IMR-90 (cell line): ENCODE measurements at places on chromosomes 12 and 14.

DNA sequence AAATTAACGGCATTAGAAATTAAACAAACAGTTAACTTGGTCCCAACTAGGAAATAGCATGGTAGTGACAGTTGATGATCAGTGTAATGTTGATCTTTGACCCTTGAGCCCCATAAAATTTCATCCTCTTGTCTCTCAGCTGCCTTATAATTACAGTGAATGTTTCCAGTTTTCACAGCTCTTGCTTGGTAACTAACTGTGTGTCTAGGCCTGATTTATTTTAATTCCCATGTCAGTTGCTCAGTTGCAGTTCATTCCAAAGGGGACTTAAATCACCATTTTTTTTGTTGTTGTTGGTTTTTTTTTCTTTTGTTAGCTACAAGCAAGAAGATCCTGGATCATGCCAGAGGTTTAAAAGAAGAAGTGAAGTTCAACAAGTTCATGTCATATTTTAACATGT lies 1883.7 kb upstream of the FLRT2 start:
- no peak for DNase-seq

- DNase-seq = no peak
Observed at GRCh38 chr12:55777856-55778255, 34.9 kb downstream of the GDF11 start.

- DNase-seq = no peak
Observed at GRCh38 chr14:51079489-51079888, 15.4 kb downstream of the TRIM9 start.

GRCh38 chr14:51507906-51508511 lies 143.7 kb upstream of the FRMD6 start:
- DNase-seq = peak; percentile 28

DNA sequence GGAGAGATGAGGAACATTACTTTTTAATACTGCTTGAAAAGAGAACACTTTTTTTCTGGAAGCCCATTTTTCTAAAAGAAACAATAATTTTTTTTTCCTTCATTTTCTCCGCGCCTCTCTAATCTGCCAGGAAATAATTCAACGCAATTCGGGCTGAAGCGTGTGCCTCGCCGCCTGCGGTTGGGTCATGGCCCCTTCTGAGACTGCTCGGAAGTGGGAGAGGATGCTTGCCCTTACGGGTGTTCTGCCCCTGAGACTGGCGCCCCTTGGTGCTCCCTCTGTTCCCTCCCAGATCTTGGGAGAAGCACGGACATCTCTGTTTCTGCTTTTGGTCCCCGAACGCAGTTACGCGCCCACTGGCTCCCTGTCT lies 332 bp upstream of the TBC1D30 start:
- no peak for DNase-seq

DNA sequence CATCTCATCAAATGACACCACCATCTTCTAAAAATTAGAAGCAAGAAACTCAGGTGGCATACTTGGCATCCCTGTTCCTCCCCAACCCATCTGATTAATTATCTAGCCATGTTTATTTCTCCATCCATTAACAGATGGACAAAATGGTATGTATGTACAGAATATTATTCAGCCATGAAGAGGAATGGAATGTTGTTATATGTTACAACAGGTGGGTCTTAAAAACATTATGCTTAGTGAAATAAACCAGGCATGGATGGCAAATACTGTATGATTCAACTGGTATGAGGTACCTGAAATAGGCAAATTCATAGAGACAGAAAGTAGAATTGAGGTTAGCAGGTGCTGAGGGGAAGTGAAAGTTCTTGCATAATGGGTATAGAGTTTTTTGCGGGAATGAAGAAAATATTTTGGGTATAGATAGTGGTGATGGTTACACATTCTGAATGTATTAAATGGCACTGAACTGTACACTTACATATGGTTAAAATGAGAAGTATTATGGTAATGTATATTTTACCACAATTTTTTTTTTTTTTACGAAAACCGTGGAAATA lies 17.5 kb downstream of the YY1 start:
- no peak for DNase-seq

DNA sequence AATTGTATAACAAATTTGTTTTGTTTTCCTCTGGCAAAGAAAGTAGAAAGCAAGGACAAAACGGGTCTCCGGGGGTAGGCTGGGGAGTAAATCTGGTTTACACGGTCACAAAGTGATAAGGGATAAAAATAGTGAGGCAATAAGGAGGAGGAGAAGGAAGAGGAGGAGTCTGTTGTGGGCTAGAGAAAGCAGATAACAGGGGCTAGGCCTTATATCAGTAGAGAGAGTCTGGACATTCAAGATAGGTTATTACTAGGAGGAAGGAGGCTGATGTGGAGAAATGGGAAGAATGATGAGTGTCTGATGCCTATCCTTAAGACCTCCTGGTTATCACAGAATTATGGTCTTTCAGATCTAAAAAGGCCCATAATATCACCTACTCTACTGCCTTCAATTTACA lies 83.2 kb upstream of the SSTR1 start:
- no peak for DNase-seq

DNA sequence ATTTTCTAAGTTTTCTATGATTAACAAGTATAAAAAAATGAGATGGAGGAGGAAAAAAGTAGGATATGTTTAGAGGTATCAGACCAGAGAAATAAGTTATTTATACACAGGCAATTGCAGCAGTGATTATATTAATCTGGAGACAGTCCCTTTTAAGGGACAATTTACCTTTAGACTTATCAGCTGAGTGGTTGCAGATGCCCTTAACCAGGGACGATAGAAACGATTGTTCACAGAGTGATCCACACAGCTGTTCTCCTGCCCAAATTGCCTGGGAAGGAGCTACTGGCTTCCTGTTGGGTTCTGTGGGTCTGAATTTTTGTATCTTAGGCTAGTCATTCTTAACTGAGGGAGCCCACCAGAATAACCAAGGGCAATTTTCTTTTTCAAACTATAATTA lies 66.4 kb downstream of the GCH1 start:
- DNase-seq = no peak

- no peak for DNase-seq
Observed at GRCh38 chr12:130266751-130267150, 70.9 kb upstream of the PIWIL1 start.

DNA sequence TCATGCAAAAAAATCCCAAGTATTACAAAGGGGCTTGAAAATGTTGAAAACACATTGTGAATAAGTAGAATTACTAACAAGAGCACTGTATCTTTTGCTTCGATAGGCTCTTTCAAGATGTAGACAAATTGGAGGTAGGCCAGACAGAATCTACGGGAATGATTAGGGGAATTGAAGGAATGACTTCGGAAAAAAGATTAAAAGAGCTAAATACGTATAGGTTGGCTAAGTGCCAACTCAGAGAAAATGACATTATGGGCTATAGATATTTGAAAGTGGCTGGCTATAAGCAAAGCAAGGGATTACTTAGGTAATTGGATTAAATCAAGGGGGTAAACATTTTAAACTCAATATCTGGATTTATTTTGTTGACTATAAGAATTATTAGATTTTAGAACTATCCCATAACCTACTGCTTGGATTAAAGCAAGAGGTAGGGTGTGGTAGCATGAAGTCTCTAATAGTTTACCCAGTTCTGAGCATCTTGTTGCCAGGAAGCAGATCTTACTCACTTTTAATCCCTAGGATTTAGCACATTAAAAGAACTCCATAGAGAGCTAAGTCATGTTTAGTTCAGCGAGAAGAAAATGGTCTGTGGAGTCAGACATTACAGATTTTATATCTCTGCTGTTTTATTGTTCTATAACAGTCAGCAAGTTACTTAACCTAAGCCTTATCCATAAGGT lies 489.8 kb downstream of the DIO2 start:
- DNase-seq = no peak

DNA sequence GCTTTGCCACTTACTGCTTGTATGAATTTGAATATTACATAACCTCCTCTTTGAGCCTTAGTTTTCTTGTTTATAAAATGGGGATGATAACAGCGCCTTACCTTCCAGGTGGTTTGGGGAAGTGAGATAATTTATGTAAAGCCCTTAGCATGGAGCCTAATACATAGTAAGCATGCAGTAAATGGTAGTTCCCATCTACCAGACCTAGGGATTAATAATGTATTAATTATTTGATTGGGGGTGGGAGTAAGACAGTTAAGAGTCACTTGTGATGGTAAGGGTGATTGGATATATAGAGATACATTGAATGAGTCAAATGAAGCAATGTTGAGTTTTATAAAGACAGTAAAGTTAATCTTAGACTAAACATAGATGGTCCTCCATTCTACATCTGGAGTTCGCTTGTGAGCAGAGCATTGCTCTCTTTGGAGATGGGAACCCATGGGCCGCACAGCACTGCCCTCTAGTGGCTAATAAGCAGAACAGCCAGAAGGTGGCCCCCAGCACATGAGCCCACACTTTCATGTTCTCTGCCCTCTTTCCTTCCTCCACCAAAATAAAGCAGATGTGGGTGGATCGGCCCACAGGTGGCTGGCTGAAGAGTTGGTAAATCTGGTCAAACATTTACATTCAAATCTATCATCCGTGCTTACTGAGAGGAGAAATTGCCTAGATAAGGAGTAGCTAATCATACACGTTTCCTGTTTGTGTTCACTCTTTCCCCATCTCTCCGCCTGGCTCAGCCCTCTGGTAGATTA lies 26.5 kb upstream of the TAMALIN start:
- peak; percentile 63 for DNase-seq

DNA sequence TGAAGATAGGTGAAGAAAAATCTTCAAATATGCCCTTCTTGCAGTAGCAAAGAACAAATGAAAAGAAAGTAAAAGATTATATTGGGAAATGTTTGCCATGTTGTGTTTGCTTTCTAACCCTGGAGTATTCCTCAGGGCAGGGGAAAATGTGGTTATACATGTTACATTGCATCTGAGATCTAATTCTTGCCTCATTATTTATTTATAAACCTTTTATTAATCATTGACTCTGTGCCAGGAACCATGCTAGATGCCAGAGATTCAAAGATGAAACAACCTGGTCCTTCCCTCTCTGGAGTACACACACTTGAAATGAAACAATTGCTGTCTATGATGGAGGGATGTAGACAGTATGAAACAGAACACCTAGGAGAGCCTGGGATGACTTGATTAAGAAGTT lies 128.1 kb upstream of the HMGA2 start:
- peak; percentile 37 for DNase-seq

- no peak for DNase-seq
Observed at GRCh38 chr14:96962337-96962736, 165.2 kb downstream of the VRK1 start.

DNA sequence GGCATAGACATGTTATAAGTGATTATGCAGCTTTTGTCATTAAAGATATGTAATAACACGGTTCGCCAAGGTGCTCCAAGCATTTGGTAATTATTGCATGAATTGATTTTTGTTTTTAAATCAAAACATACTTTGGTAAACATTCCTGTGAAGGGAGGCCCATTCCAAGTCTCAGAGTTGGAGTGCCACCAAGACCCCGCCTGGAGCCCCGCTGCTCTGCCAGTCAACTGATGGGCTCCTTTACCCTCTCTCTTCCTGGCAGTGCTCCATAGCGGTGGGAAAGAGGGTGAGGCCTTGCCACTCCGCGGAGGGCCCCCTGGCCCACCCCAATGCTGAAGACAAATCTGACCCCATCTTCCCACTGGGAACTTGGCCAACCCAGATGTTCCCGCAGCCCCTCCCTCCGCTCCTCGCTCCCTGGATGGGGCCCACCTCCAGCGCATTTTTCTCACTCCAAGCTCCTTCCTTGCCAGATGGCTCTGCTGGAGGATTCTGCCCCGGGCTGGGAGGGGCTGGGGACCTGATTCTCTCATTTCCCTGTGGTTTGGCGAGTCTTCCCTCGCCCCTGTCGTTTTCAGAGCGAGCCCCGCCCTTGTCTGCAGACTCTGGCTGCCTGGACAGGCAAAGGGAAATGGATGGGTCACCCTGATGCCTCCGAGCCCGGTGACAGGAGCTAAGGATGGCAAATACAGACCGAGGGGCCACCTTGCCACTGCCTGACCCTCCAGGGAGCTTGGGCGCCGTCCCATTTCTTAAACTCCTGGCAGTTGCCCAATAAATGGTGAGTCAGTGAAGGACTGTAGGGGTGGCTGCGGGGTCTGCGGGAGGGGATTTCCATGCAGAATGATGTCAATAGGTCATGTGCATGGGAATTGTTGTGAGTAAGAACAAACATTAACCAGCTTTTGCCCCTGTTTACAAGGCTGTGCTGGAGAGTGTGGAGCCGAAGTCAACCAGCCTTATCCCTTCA lies 9.2 kb upstream of the PAPLN start:
- DNase-seq = peak; percentile 95

DNA sequence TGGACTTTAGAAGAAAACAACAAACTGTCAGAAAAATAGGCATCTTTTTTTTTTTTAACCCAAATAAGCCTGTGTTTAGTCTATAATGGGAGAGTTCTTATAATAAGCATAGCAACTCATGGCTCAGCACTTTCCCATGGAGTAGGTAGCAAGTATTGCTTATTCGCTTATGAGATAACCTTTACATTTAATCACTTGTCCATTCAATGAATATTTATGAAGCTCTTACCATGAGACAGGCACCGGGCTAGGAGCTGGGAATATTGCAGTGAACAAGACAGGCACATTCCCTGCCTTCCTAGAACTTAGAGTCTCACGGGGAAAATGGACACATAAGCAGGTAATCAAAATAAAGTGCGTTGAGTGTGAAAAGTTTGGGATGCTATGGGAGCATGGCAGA lies 10.0 kb upstream of the DCP1B start:
- no peak for DNase-seq

DNA sequence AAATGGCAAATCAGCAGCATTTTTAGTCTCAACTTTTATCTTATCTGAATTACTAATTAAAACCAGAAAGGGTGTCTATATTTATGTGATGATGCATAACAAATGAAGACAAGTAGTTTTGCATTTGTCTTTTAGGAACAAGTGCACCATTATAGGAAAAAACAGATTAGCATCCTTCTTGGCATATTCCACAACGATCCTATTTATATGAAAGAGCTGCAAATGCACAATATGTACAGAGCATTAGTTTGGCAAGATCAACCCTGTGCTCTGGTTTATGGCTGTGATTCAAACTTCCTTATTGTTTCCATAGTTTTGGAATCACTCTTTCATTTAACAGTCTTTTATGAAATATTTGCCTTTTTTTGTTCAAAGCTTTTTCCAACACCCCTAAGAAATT lies 486.8 kb downstream of the KCNH5 start:
- no peak for DNase-seq

- peak; percentile 88 for DNase-seq
Observed at GRCh38 chr12:71840231-71840847, 780 bp downstream of the TBC1D15 start.

GRCh38 chr12:58008634-58009033 lies 67.3 kb downstream of the ATP23 start:
- DNase-seq = no peak

- DNase-seq = no peak
Observed at GRCh38 chr12:124952295-124952694, 36.6 kb downstream of the DHX37 start.

- no peak for DNase-seq
Observed at GRCh38 chr12:116937640-116938039, 26.9 kb downstream of the FBXW8 start.

GRCh38 chr14:51157012-51157411 lies 62.1 kb upstream of the TRIM9 start:
- peak; percentile 8 for DNase-seq

DNA sequence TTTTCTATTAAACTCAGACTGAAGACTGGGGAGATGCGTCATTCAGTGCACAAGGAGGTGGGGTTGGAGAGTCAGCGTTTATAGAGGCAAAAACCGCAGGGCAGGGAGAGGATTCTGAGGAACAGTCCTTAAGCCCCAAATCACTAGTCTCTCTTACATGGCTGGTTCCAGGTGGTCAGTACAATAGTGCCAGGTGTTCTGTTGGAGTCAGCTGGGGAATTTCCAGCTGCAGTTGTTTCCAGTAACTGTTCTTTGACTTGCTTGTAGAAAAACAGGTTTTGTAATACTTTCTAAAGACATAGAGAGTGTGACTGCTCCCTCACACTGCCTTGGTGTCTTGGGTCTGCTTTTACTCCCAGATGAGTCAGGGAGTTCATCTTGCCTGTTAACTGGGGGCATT lies 192.2 kb downstream of the TMTC3 start:
- DNase-seq = peak; percentile 63
